Brain (organoid and tissue), 16 donors: ENCODE measurements at places on chromosomes 1 and 21.

DNA sequence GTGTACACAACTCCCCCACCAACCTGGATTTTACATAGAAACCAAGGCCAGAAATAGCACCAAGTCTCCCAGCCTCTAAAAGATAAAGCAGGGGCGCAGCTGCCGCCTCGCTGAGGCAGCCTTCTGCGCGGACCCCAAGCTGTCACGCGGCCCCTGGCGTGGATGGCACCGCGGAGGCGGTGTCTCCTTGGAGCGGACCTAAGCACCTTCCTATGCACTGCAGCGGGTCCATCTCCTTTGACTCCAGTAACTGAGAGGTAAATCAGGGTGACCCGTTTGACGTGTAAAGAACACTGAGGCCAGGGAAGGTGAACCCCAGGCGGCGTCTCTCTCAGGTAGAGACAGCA, 17.0 kb downstream of the ZNF697 start:
- DNase-seq, result no peak

DNA sequence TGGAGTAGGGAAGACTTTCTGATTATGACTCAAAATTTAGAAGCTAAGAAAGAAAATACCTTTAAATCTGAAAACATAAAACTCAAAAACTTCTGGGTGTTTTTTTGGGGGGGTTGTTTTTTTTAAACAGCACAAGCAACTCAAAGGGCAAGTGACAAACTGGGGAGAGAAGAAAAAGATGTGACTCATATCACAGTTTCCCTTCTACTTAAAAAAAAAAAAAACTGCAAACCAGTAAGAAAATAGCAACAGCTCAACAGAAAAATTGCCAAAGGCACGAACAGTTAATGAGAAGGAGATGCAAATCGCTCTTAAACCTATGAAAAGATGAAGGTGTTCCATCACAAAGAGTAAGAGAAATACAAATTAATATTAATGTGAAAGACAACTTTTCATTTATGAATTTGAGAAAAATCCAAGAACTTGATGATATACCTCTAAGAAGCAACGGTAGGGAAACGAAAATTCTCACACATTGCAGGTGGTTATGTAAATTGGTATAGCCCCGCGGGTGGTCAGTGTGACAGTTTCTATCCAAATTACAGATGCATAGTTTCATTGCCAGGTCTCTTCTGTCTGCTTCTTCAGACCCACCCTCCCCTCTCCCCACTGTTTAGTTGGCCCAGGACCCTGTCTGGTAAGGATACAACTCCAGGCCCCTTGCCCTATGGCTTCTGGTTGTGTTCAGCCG, 9.0 kb downstream of the IFNAR2 start:
- no peak for DNase-seq

- peak; percentile 72 for DNase-seq
Measured at GRCh38 chr1:163071405-163072255, 2.5 kb downstream of the RGS4 start.

- DNase-seq, result no peak
Measured at GRCh38 chr1:219778110-219778509, 150.2 kb downstream of the SLC30A10 start.

GRCh38 chr1:84407958-84408422, 9.7 kb downstream of the DNASE2B start:
- DNase-seq, result peak; percentile 6

DNA sequence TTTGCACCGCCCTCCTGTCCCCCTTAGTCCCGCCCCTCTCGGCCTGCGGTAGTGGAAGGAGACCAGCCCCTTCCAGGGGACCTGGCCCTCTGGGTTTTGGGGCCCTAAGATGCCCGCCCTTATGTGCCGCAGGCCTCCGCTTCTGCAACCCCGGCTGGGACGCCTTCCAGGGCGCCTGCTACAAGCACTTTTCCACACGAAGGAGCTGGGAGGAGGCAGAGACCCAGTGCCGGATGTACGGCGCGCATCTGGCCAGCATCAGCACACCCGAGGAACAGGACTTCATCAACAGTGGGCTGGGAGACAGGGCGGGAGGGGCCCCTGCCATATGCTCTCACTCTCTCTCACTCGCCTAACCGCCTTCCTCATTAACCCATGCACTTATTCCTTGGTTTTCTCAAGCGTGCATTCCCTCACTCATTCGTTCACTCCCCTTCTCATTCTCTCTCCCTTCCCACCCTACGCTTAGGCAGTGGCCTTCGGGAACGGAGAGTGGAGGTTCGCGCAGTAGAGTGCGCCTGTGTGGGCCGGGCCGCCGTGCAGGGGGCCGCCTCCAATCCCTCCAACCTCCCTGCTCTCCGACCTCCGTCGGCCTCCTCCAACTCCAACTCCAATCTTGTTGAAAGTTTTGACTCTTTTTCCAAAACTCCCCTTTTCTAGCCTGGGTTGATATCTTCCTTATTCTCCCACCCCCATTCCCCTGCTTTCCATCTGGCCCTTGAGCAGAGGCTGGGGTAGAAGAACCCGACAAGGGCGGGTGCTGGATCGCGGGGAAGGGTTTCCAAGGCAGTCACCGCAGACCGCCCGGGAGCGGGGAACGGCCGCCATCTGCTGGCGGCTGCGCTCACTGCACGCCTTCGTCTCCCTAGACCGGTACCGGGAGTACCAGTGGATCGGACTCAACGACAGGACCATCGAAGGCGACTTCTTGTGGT, 15.2 kb downstream of the BCAN start:
- DNase-seq, result peak; percentile 83

- DNase-seq, result no peak
Measured at GRCh38 chr1:40064797-40065499, 24.4 kb downstream of the CAP1 start.

GRCh38 chr1:230422221-230422981, 3.7 kb downstream of the PGBD5 start:
- DNase-seq, result peak; percentile 62

- DNase-seq, result no peak
Measured at GRCh38 chr1:112209493-112209892, 186.5 kb upstream of the CTTNBP2NL start.

GRCh38 chr1:69504730-69505252, 62.9 kb upstream of the LRRC7 start:
- no peak for DNase-seq

DNA sequence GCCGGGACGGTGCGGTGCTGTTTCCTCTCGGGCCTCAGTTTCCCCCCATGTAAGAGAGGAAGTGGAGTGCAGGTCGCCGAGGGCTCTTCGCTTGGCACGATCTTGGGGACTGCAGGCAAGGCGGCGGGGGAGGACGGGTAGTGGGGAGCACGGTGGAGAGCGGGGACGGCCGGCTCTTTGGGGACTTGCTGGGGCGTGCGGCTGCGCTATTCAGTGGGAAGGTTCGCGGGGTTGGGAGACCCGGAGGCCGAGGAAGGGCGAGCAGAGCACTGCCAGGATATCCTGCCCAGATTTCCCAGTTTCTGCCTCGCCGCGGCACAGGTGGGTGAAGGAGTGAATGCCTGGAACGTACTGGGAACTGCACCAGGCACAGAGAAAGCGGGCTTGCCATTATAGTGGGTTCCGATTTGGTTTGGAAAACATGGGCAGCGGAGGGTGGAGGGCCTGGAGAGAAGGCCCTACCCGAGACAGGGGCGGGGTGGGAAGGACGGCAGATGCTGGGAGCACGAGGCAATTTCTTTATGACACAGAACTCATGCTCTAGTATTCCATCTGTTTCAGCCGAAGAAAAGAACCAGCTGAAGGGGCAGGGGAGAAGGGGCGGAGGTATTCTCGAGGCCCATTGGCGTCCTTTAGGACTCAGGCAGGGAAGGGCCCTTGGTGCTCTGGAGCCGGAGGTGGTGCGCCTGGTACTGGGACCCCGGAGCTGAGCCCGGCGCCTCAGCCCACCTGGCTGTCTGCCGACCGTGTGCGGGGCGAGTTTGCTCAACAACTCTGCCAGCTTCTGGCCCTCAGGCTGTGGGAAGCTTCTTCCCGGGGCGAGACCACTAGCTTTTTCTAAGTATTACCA, 960 bp downstream of the PCSK9 start:
- no peak for DNase-seq

DNA sequence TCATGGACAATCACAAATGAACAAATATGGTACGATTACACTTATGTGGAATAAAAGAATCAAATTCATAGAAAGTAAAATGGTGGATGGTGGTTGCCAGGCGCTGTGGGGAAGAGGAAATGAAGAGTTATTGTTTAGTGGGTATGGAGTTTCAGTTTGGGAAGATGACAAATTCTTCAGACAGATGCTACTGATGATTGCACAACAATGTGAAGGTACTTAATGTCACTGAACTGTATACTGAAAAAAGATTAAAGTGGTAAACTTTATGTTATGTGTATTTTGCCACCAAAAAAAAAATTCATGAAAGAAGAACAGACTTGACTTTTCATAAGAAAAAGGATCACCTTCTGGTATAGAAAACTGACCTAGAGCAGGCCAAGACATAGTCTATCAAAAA, 745.6 kb upstream of the CXADR start:
- no peak for DNase-seq

GRCh38 chr1:23424293-23425192, at the start of gene TCEA3:
TSS of gene TCEA3 (minus strand) at chr1:23424748. CDS start at chr1:23424633, 115 bp downstream.
- no peak for DNase-seq

DNA sequence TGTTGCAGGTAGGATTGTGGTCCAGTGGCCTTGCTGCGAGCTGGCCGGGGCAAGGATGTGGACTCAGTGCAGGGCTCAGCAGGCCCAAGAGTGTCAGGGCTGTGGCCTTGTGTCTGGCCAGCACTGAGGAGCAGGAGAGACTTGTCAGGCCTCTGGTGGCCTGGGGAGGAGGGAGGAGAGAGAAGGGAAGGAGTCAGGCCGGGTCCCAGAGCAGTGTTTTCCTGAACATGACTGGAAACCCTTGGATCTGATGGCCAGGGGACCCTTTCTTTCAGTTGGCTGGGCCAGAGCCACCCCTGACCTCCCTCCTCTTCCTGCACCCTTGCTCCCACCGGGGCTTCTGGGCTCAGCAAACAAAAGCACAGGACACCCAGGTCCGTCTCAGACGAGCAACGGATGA, 5.1 kb downstream of the IBA57 start:
- DNase-seq, result no peak

DNA sequence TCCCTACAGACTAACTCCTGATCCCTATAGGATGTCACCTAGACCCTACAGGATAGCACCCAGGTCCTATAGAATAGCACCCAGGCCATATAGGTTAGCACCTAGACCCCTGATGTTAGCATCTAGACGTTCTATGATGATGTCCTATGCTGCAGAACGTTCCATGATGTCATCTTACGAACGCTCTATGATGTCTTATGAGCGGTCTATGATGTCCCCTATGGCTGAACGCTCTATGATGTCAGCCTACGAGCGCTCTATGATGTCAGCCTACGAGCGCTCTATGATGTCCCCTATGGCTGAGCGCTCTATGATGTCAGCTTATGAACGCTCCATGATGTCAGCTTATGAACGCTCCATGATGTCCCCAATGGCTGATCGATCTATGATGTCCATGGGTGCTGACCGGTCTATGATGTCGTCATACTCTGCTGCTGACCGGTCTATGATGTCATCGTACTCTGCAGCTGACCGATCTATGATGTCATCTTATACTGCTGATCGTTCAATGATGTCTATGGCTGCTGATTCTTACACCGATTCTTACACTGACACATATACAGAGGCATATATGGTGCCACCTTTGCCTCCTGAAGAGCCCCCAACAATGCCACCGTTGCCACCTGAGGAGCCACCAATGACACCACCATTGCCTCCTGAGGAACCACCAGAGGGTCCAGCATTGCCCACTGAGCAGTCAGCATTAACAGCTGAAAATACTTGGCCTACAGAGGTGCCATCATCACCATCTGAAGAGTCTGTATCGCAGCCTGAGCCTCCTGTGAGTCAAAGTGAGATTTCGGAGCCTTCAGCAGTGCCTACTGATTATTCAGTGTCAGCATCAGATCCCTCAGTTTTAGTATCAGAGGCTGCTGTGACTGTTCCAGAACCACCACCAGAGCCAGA, 9.5 kb downstream of the SON start:
- DNase-seq, result no peak

GRCh38 chr1:175493321-175494010, 249.9 kb downstream of the TNR start:
- DNase-seq, result no peak

GRCh38 chr1:35097224-35097623, 18.0 kb downstream of the ZMYM1 start:
- no peak for DNase-seq

GRCh38 chr1:31869449-31869848, 53.6 kb upstream of the SPOCD1 start:
- DNase-seq, result no peak

DNA sequence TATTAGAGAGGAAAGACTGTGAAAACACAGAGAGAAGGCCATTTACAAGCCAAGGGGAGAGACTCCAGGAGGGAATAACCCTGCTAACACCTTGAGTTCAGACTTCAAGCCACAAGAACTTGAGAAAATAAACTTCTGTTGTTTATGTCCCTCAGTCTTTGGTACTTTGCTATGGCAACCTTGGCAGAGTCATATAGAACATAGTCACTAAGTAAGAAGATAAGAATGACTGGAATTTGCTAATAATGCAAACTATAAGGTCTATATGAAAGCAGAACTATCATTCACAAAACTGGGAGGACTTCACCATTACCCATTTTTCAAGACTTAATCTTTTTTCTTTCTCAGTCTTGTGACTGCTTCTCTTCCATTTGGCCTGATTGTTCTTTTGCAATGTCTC, 767.3 kb upstream of the ADAMTS5 start:
- no peak for DNase-seq
